Myocyte (in vitro differentiated cells): ENCODE measurements at places on chromosomes 3 and 15. TPM values are rescaled to one million over a fixed set of nuclear protein-coding genes. Genes with fewer than 3 reads are reported as not detected.

The KY gene
- 1.6 and 4.3 TPM in 2 replicates for total RNA-seq

The P3H2 gene
- 24.2 and 54.8 TPM in 2 replicates for total RNA-seq

The NMNAT3 gene
- not detected in 2 replicates for total RNA-seq

The GOLGA6A gene
- total RNA-seq = 0.16 TPM in 1 of 2 replicates, not detected in the other

The MUC20 gene
- total RNA-seq = 0.10 and 0.96 TPM in 2 replicates

The ATP10A gene
- total RNA-seq = 0.62 and 1.2 TPM in 2 replicates

The FHIT gene
- total RNA-seq = 0.53 TPM in 1 of 2 replicates, not detected in the other

The ABI3BP gene
- total RNA-seq = 76.1 and 97.0 TPM in 2 replicates

The CASR gene
- not detected in 2 replicates for total RNA-seq

The CEMIP gene
- total RNA-seq = 13.9 and 17.2 TPM in 2 replicates

The SOX14 gene
- total RNA-seq = not detected in 2 replicates

The HES1 gene
- 5.5 and 9.0 TPM in 2 replicates for total RNA-seq

The CSPG4 gene
- 6.2 and 19.6 TPM in 2 replicates for total RNA-seq

The QRICH1 gene
- total RNA-seq = 57.4 and 73.0 TPM in 2 replicates

The DUOXA2 gene
- total RNA-seq = not detected in 2 replicates

The FEZF2 gene
- not detected in 2 replicates for total RNA-seq

The DALRD3 gene
- 35.8 and 42.8 TPM in 2 replicates for total RNA-seq

The DGKG gene
- total RNA-seq = 4.3 and 6.3 TPM in 2 replicates

The NME9 gene
- total RNA-seq = not detected in 2 replicates

The RPL39L gene
- total RNA-seq = 2.8 and 4.1 TPM in 2 replicates

The SLC33A1 gene
- 27.7 and 31.6 TPM in 2 replicates for total RNA-seq

The MUC4 gene
- total RNA-seq = not detected in 2 replicates

The CPN2 gene
- not detected in 2 replicates for total RNA-seq

The MOBP gene
- total RNA-seq = not detected in 2 replicates

The MCTP2 gene
- not detected in 2 replicates for total RNA-seq

The ANKRD34C gene
- 0.05 and 0.21 TPM in 2 replicates for total RNA-seq

The PARP15 gene
- total RNA-seq = 0.08 TPM in 1 of 2 replicates, not detected in the other

The AMIGO3 gene
- total RNA-seq = 1.3 and 1.8 TPM in 2 replicates

The KBTBD13 gene
- 0.13 TPM in 1 of 2 replicates, not detected in the other for total RNA-seq

The DPH3 gene
- 27.3 and 29.9 TPM in 2 replicates for total RNA-seq

The KCNMB2 gene
- total RNA-seq = 0.36 TPM in 1 of 2 replicates, not detected in the other

The ECE2 gene
- total RNA-seq = not detected in 2 replicates

The RETNLB gene
- total RNA-seq = not detected in 2 replicates

The GOLGA8T gene
- not detected in 2 replicates for total RNA-seq

The GOLGA8H gene
- total RNA-seq = 0.05 and 0.31 TPM in 2 replicates

The FMN1 gene
- 20.8 and 26.6 TPM in 2 replicates for total RNA-seq

The RLBP1 gene
- total RNA-seq = not detected in 2 replicates

The UBAP1L gene
- 0.88 and 1.6 TPM in 2 replicates for total RNA-seq

The RBPMS2 gene
- not detected in 2 replicates for total RNA-seq

The TMEM39A gene
- 29.2 and 54.1 TPM in 2 replicates for total RNA-seq

The LYZL4 gene
- not detected in 2 replicates for total RNA-seq

The CCR9 gene
- total RNA-seq = not detected in 2 replicates

The LMCD1 gene
- 21.9 and 24.9 TPM in 2 replicates for total RNA-seq

The DAZL gene
- not detected in 2 replicates for total RNA-seq

The TNNC1 gene
- 3,730 and 3,876 TPM in 2 replicates for total RNA-seq

The PDZRN3 gene
- 70.8 and 135 TPM in 2 replicates for total RNA-seq

The FANCD2OS gene
- total RNA-seq = not detected in 2 replicates

The INTS14 gene
- 18.2 and 22.3 TPM in 2 replicates for total RNA-seq

The RTP4 gene
- total RNA-seq = 0.11 TPM in 1 of 2 replicates, not detected in the other

The ARHGAP31 gene
- 4.2 and 4.5 TPM in 2 replicates for total RNA-seq

The ARPIN gene
- total RNA-seq = 5.4 and 5.6 TPM in 2 replicates

The NPAP1 gene
- not detected in 2 replicates for total RNA-seq

The PAQR5 gene
- total RNA-seq = 8.5 and 9.4 TPM in 2 replicates

The RARRES1 gene
- not detected in 2 replicates for total RNA-seq

The KCNMB3 gene
- total RNA-seq = 0.47 and 1.9 TPM in 2 replicates

The CD276 gene
- 77.8 and 202 TPM in 2 replicates for total RNA-seq

The ZBED2 gene
- not detected in 2 replicates for total RNA-seq

The LRRIQ4 gene
- not detected in 2 replicates for total RNA-seq
